ENCODE measurements at places on chromosomes 11 and 22.

GRCh38 chr11:68002938-68003845 lies 705 bp downstream of the UNC93B1 start:
- no peak for DNase-seq

- peak; percentile 12 for DNase-seq
Measured at GRCh38 chr11:67396587-67397389, 4.9 kb downstream of the PPP1CA start.

GRCh38 chr11:35167426-35167954 lies 28.5 kb downstream of the CD44 start:
- DNase-seq, result no peak

- peak; percentile 53 for DNase-seq
Measured at GRCh38 chr22:38753948-38754750, 1.6 kb downstream of the SUN2 start.

DNA sequence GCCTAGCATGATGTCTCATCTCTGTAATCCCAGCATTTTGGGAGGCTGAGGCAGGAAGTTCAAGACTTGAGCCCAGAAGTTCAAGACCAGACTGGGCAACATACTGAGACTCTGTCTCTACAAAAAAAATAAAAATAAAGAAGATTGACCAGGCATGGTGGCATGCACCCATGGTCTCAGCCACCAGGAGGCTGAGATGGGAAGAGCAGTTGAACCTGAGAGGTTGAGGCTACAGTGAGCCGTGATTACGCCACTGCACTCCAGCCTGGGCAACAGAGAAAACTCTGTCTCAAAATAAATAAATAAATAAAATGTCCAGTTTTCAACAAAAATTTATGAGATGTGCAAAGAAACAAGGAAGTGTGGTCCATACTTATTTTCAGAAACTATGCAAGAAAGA lies 28.3 kb downstream of the EFCAB6 start:
- no peak for DNase-seq

All from dermis microvascular lymphatic vessel endothelial cell (primary cell).